Activated CD4-positive, alpha-beta T cell treated with anti-CD3 and anti-CD28 coated beads, Interleukin-2, amount 50 U/mL, for 48 hours (primary cell): ENCODE measurements at places on chromosomes 4 and X.

DNA sequence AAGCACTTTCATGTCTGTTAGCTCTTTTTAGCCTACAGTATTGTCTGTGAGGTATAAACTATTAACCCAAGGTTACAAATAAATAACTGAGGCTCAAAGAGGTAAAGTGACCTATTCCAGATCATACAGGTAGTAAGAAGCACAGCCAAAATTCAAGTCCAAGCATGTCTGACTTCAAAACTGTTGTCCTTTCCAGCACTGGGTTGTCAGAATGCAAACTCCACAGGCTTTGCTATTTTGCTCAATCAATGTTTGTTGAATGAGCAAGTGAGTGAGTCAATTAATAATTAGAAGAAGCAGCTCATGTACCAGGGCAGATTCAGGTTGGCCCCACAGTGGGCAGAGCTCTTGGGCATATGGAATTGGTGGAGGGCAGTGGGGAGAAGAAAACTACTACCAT, 134.1 kb upstream of the ARHGEF9 start:
- no peak for DNase-seq

GRCh38 chr4:175309041-175309440, 390.9 kb downstream of the ADAM29 start:
- no peak for DNase-seq

- DNase-seq = no peak
These were observed 179.8 kb downstream of the EDA start for GRCh38 chrX:69795702-69796101.

DNA sequence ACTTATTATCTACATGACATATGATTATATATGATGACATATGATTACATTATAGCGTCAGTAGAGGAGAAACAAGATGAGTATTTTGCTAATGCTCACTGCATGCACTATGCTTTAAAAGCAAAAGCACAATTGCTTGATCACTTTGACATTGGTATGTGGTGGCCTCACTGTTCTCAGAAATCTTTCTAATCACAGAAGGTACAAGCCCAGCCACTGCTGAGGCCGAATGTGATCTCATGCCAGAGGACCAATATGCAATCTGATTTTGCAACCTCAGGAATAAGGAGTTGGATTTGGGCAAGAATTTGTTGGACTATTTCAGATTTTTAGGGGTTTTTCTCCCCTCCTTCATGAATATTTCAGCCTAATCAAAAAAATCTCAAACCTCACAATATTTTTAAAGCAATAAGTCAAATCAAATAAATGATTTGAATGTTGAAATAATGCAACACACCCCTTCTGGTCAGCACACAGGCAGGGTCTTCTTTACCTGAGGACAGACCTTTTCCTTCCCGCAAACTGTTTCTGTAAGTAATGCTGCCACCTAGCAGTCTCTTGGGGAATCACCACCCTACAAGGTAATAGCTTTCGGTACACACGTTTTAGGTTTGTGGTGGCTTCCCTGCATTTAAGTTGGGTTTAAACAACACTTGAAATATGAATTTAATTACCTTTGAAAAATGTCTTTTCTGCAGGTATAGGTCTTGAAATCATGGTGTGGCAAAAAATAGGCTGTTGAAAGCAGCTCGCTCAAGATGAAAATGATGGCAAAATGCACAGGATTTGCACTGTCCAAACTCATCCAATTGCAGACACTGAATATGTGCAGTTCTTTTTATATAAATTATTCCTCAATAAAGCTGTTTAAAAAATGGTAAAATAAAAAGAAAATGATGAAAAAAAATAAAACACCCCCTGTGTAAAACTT, 4.8 kb upstream of the CXCL13 start:
- DNase-seq = no peak
